Right atrium auricular region (tissue), 2 donors: ENCODE measurements at places on chromosomes 6 and 20.

DNA sequence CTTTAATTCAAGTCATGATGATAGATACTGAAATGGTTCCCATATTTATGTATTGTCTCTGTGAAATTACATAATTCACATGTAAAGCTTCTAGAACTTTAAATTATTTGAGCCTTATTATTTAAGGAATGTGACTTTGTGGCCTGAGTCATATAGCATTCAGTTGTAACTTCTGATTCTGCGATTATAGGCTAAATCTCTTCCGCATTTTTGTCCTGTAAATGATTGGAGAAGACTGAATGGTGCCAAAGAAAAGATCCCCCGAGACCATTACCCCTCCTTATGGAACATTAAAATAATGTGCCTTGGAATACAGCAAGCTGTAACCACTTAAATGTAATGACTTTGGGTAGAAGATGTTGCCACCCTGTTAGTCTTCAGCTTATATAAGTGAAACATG is 63.3 kb upstream of the MAP7 start:
- DNase-seq, result no peak

- DNase-seq, result no peak
Observed at GRCh38 chr6:70884074-70884983, 72.5 kb downstream of the B3GAT2 start.

DNA sequence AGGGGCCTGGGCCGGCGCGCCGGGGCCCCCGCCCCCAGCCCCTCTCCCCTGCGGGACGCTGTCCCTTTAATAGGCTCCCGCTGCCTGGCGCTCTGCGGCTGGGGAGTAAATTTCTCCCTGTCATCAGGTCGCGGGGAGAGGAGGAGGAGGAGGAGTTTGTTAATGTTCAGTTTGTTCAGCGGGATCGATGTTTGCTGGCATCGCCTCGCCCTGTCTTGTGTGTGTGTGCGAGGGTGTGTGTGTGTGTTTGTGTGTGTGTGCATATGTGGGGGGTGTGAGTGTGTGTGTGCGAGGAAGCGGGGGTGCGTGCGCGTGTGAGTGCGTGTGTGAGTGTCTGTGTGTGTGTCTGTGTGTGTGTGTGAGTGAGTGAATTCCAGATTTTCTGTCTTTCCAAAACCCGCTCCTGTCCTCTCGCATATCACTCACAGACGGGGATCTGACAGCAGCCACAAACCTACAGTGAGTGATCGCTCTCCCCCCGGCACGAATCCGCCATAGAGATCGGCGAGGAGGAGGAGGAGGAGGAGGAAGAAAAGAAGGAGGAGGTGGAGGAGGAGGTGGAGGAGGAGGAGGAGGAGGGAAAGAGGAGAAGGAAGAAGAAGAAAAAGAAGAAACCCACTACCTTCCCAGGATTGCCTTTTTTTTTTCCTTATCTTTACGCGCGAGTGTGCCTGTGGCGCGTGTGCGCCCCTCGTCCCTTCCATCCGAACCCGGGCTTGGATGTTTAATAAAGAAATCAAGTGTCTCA is at the start of gene TSHZ2:
TSHZ2 (plus strand) TSS at position 169 of the 748 bp plus-strand sequence. CDS start 936 bp downstream, outside the sequence.
- no peak for DNase-seq

DNA sequence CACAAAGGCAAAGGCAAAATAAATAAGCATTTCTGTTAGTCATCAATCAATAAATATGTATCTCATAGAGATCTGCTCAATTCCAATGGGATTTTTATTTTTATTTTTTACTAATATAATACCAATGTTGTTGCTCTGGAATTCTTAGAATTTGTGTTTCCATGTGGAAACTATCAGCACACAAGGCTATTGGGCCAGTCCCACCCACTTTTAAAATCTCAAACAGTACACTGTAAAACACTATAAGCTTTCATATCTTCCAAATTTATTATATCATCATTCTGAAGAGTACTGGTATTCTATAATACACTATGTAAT is 563.8 kb upstream of the MARCKS start:
- DNase-seq, result no peak

GRCh38 chr20:62655282-62656196 is 13.2 kb downstream of the SLCO4A1 start:
- DNase-seq, result no peak

GRCh38 chr6:137725949-137726348 is 141.1 kb upstream of the TNFAIP3 start:
- no peak for DNase-seq

- DNase-seq, result no peak
Observed at GRCh38 chr6:5507131-5507681, 245.9 kb downstream of the FARS2 start.

GRCh38 chr20:56605261-56605996 is 23.7 kb upstream of the TFAP2C start:
- DNase-seq, result no peak

DNA sequence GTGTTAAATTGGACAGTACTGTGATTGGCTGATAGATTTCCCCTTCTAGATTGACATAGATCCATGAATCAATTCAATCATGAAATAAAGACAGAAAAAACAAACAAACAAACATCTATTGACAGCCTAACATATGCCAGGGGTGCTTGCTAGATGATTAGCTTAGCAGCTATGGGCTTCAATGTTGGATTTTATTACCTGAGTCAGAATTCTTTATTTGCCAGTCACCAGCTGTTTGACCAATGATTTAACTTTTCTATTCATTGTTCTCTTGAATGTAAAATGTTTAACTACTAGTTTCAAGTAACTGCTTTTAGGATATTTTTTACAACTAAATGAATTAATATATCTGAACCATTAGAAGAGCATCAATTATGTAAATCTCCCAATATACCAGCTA is 901.3 kb upstream of the CITED2 start:
- DNase-seq, result no peak

- DNase-seq, result no peak
Observed at GRCh38 chr20:34534391-34535165, 18.4 kb downstream of the DYNLRB1 start.

DNA sequence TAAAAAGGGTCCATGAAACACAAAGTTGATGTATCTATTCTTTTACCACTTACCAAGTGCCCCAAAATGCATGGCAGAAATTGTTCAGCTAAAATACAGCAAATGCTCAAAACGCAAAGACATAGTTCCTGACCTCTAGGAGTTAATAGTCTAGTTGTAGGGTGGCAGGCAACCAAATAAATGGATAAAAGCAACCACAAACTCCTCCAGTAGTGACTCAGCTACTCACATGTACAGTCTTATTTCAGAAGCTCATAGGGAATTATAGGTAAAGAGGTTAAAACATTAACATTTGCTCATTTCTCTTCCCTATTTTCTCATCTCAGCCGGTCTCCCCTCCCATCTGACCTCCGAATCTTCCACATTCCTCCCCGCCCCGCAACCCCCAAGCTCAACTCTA is 143.9 kb upstream of the INSM1 start:
- DNase-seq, result no peak

DNA sequence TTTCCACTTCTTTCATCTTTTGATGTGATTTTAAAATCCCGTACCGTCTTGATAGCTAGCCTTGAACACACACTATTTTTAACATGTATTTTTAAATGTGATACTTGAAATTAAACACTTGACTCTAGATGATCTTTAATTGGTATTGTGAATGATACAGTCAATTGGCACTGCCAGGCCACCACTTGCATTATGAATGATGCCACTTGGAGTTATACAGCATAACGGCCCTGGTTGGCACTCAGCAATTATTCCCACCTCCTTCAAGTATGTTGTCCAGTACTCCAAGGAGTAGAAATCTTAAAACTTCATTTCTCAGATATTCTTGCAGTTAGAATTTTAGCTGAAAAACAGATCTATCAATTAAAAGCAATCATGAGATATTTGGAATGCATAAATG is 62.9 kb downstream of the TENT5A start:
- DNase-seq, result no peak

DNA sequence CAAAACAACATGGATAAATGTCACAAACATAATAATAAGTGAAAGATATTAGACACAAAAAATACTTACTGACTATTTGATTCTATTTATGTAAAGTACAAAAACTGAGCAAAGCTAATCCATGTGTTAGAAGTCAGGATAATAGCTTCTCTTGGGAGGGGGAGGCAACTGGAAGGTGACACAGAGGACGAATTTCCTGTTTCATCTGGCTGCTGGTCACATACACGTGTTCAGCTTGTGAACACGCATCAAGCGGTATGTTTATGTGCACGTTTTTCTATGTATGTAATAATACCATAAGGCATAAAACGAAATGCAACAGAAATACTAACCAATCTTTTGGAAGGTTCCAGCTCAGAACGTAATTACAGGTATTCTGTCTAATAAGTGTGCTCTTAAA is 54.3 kb downstream of the MKKS start:
- no peak for DNase-seq

DNA sequence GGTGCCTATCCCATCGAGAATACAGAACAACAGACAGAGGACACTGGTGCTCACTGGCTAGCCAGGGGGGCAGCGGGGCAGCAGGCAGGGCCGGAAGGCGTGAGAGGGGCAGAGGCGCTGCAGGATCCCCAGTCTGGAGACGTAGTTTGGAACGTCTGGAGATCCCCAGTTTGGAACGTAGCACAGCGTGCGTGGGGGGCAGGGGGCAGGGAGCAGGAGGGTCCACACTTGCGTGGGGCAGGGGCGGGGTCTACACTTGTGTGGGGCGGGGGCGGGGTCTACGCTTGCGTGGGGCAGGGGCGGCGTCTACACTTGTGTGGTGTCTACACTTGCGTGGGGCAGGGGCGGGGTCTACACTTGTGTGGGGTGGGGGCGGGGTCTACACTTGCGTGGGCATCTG is 107.2 kb downstream of the DACT2 start:
- no peak for DNase-seq

DNA sequence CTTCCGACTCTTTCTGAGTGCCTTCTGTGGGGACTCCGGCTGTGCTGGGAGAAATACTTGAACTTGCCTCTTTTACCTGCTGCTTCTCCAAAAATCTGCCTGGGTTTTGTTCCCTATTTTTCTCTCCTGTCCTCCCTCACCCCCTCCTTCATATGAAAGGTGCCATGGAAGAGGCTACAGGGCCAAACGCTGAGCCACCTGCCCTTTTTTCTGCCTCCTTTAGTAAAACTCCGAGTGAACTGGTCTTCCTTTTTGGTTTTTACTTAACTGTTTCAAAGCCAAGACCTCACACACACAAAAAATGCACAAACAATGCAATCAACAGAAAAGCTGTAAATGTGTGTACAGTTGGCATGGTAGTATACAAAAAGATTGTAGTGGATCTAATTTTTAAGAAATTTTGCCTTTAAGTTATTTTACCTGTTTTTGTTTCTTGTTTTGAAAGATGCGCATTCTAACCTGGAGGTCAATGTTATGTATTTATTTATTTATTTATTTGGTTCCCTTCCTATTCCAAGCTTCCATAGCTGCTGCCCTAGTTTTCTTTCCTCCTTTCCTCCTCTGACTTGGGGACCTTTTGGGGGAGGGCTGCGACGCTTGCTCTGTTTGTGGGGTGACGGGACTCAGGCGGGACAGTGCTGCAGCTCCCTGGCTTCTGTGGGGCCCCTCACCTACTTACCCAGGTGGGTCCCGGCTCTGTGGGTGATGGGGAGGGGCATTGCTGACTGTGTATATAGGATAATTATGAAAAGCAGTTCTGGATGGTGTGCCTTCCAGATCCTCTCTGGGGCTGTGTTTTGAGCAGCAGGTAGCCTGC is 4.8 kb downstream of the PIM1 start:
- no peak for DNase-seq

DNA sequence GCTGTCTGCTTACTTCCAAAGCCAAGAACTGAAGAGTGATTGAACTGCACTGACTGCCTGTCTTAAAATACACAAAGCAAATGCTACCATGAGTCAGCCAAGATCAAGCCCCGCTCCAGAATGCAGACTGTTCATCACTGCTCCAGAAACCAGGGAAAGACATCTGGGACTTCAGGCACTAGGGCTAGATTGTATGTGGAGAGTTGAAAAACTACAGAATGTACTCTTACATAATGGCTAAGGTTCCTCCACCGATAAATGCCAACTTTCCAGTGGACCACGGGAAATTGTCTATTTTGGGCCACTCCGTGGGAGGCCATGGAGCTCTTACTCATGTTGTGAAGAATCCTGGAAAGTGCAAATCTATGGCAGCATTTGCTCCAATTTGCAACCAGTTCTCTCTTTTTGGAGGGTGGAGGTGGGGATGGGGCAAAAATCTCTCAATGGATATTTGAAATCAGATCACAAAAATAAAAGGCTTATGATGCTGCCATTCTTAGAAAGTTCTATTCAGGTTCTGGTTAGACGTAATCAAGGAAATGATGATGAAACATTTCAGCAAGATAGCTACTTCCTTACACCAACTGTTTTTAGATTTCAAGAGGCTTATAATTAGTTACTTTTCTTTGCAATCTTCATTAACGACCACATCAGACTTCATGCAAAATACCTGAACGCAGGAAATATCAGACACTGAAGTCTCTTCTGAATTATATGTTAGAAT is 11.8 kb upstream of the CAP2 start:
- no peak for DNase-seq

DNA sequence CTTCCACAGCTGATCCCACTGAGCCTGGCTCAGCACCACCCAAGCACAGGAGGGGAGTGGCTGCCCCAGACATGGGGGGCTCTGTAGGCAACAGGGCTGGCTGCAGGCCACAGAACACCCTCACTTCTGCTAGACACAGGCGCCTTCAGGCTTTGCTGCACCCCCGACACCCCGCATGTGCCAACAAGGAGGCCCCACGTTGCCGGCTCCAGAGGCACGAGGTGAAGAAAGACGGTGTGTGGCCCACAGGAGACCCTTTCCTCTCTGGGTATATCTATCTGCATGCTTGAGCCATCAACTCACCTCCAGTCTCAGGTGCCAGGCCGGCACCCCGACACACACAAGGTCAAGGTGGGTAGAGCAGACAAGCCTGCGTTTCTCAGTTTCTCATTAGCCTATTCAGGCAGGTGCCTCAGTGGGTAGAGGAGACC is 158.3 kb downstream of the DLL1 start:
- DNase-seq, result no peak

DNA sequence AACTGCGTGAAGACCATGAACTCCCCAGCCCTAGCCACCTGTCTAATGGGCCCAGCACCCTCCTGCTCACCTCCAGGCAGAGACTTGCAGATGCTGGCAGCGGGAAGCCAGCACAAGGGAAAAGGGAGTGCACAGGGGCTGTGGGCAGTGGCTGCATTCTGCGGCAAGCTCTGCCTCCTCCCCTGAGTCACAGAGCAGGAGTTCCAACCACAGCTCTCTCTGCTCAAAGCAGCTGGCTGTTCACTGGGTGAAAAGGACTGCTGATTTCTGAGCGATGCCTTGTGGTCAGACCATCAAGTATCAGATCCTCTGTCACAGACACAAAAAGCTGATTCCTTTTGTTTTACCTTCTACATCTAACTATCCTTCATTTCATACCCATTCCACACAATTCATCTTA is 10.5 kb downstream of the NKX2-2 start:
- DNase-seq, result no peak

- DNase-seq, result no peak
Observed at GRCh38 chr20:47127546-47127945, 229.0 kb downstream of the ZMYND8 start.

GRCh38 chr20:8974009-8974708 is 94.7 kb upstream of the PLCB4 start:
- no peak for DNase-seq

DNA sequence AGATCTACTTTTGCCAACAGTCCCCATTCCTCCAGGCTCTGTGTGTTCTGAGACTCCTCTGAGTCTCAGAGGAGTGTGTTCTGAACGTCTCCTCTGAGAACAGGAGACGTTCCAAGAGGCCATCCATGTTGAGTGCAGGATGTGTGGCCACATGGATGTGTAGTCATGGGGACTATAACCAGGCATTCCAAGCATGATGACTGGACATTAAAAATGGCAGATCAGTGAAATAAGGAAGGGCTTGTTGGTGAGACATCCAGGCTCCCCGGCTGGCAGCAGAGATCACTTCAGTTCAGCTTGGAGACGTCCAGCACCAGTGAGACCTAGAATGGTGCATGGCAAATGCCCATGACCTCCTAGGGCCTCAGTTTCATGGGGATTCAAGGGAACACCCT is 34.3 kb upstream of the POU5F1 start:
- no peak for DNase-seq
